ENCODE measurements at places on chromosomes 2 and 18.
A peak's percentile ranks its signal among the peaks of the same experiment; 100 is the strongest.

DNA sequence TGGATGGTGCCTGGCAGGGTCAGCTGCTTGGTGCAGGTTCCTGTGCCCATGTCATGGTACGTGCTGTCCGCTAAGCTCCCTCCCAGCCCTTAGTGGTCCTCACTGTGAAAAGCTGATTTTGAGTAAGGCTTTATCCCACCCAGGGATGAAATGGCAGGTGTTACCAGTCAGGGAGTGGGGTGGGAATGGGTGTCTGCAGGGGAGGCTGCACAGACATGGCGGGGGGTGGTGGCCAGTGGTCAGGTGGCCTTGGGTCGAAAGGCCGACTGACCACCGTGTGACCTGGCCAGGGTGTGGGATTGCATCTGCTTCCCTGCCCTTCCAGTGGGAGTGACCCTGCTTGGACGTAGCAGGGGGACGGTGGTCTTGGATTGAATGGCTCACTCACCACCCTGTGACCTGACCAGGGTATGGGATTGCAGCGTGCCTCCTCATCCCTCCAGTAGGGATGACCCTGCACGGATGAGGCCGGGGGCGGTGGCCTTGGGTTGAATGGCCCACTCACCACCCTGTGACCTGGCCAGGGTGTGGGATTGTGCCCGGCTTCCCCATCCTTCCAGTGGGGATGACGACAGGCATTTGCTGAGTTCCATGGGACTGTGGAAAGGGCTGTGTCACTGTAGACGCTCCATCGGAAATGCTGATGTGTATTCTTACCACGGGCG is 29.8 kb downstream of the AGAP1 start:
- DNase-seq, result no peak

DNA sequence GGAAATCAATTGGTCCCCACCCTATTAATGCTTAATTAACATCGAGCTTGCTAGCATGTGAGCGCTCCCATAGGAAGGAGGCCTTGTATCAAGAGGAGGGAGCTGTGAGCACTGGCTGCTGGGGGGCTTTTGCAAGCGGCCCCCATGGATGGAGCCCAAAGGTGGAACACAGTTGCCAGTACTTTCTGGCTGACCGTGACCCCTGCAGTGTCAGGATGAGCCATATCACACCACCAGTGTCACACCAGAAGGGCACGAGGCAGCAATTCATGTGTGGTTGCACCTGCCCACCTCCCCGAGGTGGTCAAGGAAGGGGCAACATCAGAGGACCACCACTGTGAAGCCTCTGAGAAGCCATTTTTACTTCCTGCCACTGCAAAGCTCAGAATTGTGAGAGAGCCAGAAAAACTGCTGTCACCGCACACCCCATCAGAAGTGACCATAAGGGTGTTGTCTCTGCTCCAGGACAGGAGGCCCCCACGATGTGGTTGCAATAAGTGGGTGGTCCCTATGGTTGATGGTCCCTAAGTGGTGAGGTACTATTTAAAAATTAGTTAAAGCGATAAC is 99.8 kb upstream of the RAB6C start:
- no peak for DNase-seq

- no peak for DNase-seq
Measured at GRCh38 chr2:233359823-233360222, 5.5 kb downstream of the DGKD start.

DNA sequence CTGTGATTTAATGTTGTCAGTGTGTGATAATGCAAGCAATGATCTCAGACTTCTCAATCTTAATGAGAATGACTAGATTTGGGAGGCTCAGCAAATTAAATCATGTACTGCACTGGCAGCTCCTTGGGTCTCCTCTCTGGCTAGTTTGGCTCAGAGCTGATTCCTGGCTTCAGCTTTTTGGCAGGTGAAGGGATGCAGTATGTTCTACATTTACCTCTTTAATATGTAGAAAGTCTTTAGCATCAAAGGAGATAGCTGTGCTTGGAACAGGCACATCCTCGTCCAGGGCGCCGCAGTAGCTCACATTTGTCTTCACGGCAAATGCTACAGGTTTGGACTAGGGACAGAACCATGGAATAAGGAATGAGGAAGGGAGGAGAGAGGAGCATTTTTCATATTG is 52.4 kb upstream of the ARL5A start:
- no peak for DNase-seq

- DNase-seq, result no peak
Measured at GRCh38 chr2:65159906-65160305, 30.0 kb upstream of the RAB1A start.

DNA sequence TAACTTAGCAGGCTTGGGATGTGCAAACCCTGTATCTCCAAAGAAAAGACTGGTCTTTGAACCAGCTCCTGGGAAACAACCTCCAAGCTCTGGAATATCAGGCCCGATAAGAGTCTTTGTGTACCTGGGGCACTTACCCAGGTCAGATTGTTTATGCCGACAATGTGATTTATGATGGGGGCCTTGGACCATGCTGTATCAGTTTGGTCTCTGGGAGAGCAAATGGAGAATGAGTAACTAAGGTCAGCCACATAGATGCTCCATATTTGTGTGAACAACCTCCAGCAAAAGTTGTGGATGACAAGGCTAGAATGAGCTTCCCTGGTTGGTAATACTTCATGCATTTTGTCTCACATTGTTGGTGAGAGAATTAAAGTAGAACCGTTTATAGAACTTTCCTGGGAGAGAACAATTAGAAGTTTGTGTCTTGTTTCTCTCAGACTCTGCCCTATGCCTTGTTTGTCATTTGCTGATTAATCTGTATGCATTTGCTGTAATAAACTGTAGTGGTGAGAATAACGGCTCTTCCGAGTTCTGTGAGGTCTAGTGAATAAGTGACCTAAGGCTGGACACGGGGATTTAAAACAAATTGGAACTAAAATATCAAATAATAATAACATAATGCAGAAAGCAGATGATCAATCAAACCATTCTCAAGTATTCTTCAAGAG is 259.1 kb downstream of the XIRP2 start:
- DNase-seq, result no peak

DNA sequence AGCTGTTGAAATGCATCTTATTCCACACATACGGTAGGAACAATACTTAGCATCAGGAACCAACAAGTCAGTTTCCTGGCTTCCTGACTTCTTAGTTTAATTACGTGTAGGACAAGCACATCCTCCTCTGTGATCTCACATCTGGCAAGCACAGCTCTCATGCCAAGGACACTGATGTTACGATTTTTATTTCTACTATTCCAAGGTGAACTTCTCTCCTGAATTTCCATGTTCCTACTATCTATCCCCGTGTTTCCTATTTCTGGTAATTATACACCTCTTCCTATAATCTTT is 374.0 kb downstream of the NCKAP5 start:
- no peak for DNase-seq

DNA sequence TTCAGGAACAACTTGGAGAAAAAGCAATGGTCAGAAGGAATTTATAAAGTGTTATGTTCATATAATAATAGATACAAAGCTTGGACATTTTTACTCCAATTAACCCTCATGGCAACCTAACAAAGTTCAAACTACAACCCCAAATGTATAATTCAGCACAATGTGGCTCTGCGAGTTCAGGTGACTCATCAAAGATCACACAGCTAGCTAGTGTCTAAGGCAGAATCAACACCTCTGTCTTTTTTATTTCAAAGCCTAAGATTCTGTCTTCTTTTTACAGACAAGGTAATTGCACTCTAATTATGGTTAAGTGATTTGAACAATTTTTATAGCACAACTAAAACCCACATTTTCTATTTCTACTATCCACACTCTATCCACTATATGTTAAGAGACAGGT is 90.5 kb downstream of the CHST9 start:
- no peak for DNase-seq

- DNase-seq, result peak; percentile 85
Measured at GRCh38 chr18:55322178-55322735, 265.7 kb downstream of the TCF4 start.

DNA sequence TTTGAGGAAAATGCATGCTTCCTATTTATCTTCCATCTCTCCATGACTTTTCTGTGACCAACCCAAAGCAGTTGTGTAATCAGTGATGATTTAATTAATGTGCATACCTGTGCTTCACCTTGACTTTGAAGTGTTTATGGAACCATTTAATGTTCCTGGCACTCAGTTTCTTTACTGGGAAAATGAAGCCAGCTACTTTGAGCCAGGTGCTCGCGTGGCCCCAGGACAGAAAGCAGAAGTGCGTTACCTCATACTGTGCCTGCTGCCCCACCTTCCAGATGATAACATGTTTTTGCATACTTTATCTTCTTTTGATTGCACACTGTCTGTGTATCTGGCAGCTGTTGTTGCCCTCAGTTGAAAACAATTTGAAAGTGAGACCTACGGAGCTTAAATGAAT is 61.3 kb downstream of the PMAIP1 start:
- no peak for DNase-seq

- no peak for DNase-seq
Measured at GRCh38 chr2:207290833-207291624, 125.3 kb upstream of the KLF7 start.

GRCh38 chr18:55433648-55434047 is 154.3 kb downstream of the TCF4 start:
- no peak for DNase-seq

GRCh38 chr2:42136782-42137124 is 32.4 kb upstream of the EML4 start:
- no peak for DNase-seq

DNA sequence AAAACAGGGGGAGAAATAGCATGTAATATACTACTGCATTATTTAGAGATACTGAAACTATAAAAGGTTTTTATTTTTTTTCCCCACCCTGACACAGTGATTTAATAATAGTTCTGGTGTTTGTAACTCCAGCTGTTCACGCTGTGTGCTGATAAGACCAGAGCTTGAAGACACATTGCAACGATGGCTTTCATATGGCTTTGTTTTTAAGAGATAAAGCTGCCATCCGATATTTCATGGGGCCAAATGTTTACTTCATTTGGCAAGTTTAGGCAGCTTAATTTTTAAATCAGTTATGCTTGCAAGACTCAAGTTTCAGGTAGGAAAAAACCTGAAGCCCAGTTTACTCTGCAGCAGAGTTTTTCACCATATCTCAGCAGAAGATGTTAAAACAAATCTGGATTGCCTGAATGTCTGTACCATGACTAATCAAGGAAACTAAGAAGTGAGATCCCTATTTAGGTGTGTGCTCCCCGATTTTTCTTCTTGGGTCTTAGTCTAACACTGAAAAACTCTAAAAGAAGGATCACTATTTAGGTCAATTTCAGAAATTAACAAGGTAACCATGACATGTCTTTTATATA is 508.6 kb downstream of the PARD3B start:
- DNase-seq, result no peak

GRCh38 chr2:236570081-236570868 is 650 bp downstream of the ACKR3 start:
- DNase-seq, result no peak

DNA sequence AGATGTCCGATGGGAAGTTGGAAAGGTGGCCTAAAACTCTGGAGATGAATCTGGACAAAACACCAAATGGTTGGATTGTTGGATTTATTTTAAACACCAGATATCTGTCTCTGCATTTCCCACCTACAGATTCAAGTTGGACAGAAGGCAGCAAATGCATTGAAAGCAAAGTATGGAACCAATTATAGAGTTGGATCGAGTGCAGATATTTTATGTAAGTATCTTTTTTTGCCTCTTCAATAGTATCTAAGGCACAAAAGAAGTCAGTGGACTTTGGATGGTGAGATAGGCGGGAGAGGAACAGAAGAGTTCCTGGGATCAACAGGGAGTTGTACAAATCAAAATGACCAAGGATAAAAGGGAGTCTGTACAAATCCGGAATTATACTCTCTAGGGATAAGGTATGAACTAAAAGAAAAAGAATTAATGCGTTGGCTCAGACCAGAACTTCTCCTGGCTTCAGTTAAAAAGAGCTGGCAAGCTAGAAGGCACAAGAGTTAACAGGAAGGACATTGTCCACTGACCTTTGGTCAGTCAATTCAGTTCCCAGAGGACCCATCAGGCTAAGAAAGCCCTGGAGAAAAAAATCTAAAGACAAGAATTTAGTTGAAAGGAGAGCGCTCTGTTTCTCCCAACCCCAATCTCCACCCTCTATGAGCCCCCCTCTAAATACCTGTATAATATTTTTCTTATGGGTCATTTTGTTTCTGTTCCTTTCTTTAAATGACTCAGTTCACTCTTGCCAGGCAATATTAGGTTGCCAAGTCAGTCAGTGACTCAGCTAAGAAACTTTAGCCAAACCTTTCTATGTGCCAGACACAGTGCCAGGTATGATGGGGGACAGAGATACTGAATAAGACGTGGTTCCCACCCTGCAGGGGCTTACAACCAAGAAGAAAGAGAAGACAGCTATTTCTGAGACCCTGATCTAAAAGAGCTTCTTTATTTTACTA is 29.1 kb downstream of the CPO start:
- no peak for DNase-seq

DNA sequence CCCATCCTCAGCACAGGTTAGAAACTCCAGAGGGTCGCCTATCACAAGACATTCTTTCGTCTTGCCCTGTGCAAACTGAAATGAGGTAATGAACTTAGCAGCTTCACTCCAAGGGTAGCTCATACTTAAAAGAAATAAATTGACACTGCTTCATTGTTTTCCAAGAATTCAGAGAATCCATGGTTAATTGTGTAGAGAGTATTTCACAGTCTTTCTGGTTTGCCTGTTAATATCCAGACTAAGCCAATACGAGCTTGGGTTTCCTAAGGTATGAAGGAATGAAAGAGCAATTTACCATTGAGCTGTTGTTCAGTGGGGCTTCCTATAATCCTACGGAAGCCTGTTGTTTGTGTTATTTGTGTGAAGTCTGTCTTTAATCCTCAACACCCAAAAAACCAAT is 58.7 kb downstream of the FAM124B start:
- no peak for DNase-seq

DNA sequence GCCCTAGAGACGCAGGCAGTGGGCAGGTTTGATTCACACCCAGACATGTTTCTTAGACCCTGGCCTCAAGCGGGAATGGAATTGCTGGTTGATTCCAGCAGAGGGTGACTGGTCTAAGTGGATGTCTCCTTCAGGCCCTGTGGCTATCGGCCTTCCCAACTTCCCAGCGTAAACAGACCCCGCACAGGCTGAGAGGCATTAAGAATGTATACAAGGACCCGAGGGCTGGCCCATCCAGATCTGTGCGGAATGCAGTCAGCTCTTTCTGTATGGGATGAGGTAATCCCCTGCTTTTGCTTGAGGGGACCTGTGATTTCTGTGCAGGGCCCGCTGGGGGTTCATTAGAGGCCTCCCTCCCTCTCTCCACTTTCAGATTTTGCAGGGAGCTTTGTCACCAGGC is 6.5 kb downstream of the ACKR3 start:
- DNase-seq, result no peak

GRCh38 chr18:49862656-49863385 is 49.5 kb upstream of the ACAA2 start:
- DNase-seq, result no peak

- DNase-seq, result no peak
Measured at GRCh38 chr2:220320326-220320725, 692.9 kb downstream of the SLC4A3 start.

GRCh38 chr18:48022531-48023329 is 92.3 kb upstream of the SMAD2 start:
- peak; percentile 34 for DNase-seq

DNA sequence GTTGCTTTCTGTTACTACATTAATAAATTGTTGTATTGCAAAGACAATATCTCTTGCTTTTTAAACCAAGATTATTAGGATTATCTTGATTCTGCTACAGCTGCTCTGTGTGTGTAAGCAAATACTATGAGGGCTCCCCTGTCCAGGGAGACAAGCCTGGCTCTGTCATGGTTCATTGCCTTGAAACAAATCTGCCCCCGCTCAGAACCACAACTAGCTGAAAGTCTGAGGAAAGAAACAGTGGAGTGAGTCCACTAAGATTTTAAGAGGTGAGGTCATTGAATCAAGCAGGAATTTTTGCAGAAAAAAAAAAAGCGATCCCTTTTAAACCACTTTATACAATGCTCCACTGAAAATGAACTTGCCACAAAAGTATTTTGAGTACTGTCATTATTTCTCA is 30.8 kb upstream of the LRRTM4 start:
- no peak for DNase-seq

All from amniotic stem cell (primary cell).